ENCODE measurements at places on chromosomes 13 and 19.

- no peak for DNase-seq
Observed at GRCh38 chr13:29702912-29703351, 107.4 kb upstream of the SLC7A1 start.

GRCh38 chr13:22062478-22063205 is 391.8 kb downstream of the FGF9 start:
- no peak for DNase-seq

GRCh38 chr13:33676045-33676989 is 141.6 kb upstream of the RFC3 start:
- DNase-seq: no peak

DNA sequence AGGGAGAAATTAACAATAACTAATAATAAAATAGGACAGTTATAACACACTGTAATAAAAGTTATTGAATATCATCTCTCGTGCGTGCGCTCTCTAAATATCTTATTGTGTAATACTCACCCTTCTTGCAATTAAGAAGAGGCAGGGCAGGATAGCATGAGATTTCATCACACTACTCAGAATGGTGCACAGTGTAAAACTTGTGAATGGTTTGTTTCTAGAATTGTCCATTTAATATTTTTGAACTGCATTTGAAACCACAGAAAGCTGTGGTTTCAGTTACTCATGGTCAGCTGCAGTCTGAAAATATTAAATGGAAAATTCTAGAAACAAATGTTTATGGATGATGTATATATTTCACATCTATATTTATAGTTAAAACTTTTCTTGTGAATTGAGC is 161.1 kb downstream of the DCT start:
- no peak for DNase-seq

DNA sequence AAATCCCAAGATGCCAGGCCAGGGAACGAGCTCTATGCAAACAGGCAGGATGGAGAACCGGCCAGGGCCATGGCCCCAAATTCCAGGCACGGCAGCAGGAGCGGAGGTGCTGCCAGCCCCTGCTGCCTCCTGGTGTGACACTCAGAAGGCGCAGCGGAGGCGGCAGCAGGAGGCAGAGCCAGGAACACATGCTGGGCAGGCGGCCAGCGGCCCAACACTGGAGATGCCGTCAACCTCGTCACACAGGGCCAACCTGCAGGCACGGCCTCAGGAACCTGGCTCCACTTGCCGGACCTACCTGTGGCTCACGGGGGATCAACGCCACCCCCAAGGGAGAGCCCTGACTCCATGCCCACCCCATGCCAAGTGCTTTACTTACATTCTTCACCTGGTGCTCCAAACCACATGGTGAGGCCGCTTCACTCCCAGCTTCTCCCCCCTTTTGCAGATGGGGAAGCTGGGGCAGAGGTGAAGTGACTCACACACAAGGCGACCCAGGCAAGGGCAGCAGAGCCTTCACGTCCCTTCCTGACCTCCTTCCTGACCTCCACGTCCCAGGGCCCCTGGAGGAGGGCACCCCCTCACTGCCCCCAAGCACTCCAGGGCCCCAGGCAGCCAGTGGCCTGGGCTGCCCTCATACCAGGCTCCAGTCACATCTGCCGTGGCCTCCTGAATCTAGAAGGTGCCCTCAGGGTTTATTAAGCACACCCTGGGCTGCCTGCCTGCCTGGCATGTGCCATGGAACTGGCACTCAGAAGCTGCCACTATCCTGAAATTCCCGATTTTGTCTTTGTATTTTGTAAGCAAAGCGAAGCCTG is 43.5 kb downstream of the GGACT start:
- DNase-seq: peak; percentile 41

GRCh38 chr13:111036665-111037064 is 78.4 kb upstream of the ARHGEF7 start:
- DNase-seq: no peak

DNA sequence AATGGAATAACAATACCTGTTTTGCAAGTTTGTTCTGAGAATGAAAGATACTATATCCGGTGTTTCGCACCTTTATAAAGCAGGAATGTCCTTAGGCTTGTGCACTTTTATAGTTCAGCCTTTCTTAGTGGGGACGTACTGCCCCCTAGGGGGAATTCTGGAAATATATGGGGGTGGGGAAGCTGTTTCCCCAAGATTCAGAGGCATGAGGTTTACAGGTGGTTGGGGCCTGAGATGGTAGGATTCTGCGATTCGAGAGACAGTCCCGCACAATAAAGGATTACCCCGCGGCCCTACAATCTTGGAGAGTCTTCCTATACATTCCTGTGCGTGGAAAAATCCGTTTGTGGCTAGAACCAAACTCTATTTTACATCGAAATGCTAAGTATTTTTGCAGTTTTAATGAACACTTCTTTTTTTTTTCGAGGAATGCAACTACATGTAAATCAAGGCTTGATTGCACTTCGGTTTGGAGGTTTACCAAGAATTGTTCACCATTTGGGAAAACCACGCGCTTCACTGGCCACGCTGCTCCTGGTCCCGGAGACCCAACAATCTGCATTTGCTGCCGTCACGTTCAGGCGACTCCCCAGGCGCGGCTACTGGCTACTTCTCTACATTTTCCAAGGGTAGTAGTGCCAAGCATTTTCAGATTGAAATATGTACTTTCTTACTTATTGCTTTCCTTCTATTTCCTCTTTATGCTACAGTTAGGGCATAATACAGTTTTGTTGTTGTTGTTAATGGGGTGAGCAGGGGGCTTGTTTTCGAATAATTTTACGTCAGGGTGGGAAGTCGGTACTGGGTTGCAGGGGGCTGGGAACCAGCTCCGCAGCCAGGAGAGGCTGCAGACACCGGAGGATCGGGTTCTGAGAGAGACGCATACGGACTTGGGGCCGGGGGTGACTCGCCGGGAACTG is 830 bp downstream of the NEK5 start:
- peak; percentile 75 for DNase-seq

- peak; percentile 77 for DNase-seq
Observed at GRCh38 chr19:3665681-3666544, 34.4 kb downstream of the PIP5K1C start.

DNA sequence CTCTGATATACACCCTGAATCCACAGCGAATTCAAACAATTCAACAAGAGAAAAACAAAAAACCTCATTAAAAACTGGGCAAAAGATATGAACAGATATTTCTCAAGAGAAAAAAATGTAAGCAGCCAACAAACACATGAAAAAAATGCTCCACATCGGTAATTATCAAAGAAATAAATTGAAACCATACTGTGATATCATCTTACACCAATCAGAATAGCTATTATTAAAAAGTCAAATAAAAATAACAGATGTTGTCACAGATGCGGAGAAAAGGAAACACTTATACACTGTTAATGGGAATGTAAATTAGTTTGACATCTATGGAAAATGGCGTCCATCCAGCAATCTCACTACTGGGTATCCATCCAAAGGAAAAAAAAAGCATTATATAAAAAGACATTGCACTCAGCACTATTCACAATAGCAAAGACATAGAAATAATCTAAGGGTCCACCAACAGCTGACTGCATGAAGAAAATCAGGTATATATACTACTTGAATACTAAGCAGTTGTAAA is 1495.0 kb upstream of the PCDH20 start:
- no peak for DNase-seq

Data from CD8-positive, alpha-beta T cell (primary cell).